SK-N-SH (cell line): ENCODE measurements at places on chromosomes 7 and 10. TPM values are rescaled to one million over a fixed set of nuclear protein-coding genes. Genes with fewer than 3 reads are reported as not detected.

GRCh38 chr7:40526951-40527715 is 392.3 kb downstream of the SUGCT start:
- no peak for DNase-seq

DNA sequence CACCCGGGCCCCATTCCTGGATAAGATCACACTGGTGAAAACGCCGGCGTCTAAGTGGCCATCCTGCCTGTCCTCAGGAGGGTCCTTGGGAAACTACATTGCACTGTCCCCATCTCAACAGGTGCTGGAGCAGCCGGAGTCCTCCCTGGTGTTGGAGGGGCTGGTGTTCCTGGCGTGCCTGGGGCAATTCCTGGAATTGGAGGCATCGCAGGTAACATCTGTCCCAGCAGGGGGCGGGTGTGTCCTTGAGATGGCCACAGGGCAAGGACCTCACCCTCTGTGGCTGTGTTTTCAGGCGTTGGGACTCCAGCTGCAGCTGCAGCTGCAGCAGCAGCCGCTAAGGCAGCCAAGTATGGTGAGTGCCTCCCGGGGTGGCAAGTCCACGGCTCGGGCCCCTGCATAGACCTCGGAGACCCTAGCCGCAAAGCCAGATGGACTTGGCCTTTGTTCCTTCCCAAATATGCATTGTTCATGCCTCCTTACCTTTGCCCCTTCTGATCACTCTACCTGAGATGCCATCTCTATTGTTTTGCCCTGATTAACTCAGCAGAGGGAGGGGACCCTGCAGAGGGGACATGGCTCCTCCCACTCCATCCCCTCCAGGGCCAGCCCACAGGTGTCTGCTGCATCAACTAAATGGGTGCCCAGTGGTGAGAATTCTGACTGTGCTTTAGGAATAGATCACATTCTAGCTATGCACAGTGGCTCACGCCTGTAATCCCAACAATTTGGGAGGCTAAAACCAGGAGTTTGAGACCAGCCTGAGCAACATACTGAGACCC is 23.8 kb downstream of the ELN start:
- DNase-seq = peak; percentile 74

DNA sequence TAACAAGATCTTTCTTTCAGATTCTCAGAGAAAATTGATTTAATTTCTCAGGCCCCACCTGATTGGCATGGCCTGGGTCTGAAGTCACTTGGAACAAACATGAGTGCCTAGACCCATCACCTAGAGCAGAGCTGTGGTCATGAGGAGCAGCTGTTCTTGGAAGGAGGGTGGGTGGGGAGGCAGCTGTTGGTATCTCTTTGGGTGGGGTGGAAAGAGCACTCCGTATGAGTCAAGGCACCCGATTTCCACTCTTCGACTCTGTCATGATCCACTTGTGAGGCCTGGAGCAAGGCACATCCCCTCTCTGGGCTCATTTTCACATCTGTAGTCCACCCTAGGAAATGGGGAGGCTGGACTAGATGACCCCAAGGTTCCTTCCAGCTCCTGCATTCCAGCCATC is 156.7 kb downstream of the C10orf105 start:
- DNase-seq = no peak

GRCh38 chr7:93894966-93895640 is 4.5 kb upstream of the TFPI2 start:
- no peak for DNase-seq

DNA sequence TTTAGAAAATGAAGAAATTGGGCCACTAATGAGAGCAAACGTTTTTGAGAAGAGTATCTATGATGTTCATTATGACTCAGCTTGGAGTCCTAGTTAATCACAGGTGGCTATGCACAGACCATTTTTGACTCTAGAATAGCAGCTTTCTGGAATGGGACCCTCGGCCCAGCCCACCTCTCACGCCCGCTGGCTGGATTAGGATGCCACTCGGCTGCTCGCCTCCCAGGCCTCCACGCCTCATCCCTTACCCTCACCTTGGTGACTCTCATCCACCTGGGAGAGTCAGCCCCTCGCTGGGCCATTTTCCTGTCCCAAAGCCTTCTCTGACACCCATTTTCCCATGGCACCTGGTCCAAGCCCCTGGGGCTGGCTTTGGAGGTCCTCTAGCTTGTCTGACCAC is 173.6 kb downstream of the ADAM12 start:
- DNase-seq = no peak

- peak; percentile 100 for DNase-seq
These were observed 25.9 kb downstream of the ZNF775 start for GRCh38 chr7:150404805-150405583.

DNA sequence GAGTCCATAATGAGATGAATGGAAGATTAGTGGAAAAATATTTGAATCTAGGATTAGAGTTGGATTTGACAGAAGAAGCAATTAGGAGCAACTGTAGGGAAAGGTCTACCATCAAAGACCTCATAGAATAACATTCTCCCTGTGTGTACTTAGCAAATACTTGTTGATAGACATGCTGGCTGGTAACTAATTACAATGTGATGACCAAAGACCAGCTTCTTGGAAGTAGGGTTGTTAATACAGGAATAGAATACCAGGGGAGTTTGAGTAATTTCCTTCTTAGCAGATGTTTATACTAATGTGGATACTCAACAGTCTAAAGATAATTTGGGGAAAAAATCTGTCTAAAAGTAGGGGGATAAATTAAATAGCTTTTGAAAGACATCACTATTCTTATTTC is 357.5 kb upstream of the BMPER start:
- no peak for DNase-seq

- peak; percentile 74 for DNase-seq
These were observed 77.0 kb upstream of the GNA12 start for GRCh38 chr7:2920956-2921652.

GRCh38 chr10:97718659-97719142 is 5.2 kb downstream of the MARVELD1 start:
- DNase-seq = peak; percentile 49

The ANXA8L1 gene
- polyA plus RNA-seq = 0.16 and 0.21 TPM in 2 replicates

The ETV1 gene
- 22.3 and 24.9 TPM in 2 replicates for polyA plus RNA-seq
